ENCODE measurements at places on chromosomes 6 and 20. TPM values are rescaled to one million over a fixed set of nuclear protein-coding genes. Genes with fewer than 3 reads are reported as not detected.

- no peak overlapping the region for H3K4me3 ChIP-seq
- peaks cover 38% of the 10 kb centered on the region for H3K4me1 ChIP-seq
- no peak for DNase-seq
- H3K36me3 ChIP-seq = peaks cover 10% of the 10 kb centered on the region
- no peaks in the 10 kb centered on the region for H3K27me3 ChIP-seq
- no peak overlapping the region for H3K27ac ChIP-seq
Observed at GRCh38 chr6:39929039-39929732, 5.1 kb downstream of the MOCS1 start.

DNA sequence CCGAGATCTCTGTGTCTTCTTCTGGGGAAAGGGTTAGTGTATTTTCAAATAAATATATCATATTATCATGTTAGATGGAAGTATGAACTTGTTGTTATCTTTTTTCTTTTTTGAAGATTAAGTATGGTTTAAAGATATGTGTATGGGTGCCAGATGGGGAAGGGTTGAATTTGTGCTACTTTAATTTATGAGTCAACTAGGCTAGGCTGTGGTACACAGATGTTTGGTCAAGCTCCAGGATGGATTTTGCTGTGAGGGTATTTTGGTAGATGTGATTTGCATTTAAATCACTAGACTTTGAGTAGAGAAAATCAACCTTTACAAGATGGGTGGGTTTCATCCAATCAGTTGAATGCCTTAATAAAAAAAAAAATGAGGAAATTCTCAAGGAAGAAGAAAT is 886.6 kb upstream of the ADGRB3 start:
- H3K36me3 ChIP-seq = no peaks in the 10 kb centered on the region
- H3K27me3 ChIP-seq = no peaks in the 10 kb centered on the region
- DNase-seq = no peak
- no peak overlapping the region for H3K4me3 ChIP-seq
- no peaks in the 10 kb centered on the region for H3K4me1 ChIP-seq
- H3K27ac ChIP-seq = no peak overlapping the region

DNA sequence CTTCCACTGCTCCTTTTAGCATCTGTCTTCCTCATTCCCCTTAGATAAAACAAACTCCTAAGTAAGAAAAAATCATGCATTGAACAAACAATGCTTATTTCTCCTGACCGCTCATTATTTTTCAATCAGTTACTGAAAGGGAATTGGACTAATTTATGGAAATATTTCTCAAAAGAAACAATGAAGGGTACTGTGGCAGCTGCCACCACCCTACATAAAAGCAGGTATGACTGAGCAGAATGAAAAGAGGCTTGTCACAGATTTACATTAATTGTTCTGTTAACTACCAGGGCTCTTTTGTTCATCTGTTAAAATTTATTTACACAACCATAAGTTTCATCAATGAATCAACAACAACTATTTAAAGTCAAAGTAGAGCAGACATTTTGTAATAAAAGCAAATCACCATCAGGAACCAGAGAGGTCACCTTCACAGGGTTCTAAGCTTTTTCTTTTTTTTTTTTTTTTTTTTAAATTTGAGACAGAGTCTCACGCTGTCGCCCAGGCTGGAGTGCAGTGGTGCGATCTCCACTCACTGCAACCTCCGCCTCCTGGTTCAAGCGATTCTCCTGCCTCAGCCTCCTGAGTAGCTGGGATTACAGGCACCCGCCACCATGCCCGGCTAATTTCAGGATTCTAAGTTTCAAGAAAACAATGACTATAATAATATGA is 204.0 kb downstream of the PTPRK start:
- no peak overlapping the region for H3K4me3 ChIP-seq
- no peak overlapping the region for H3K27ac ChIP-seq
- no peaks in the 10 kb centered on the region for H3K27me3 ChIP-seq

DNA sequence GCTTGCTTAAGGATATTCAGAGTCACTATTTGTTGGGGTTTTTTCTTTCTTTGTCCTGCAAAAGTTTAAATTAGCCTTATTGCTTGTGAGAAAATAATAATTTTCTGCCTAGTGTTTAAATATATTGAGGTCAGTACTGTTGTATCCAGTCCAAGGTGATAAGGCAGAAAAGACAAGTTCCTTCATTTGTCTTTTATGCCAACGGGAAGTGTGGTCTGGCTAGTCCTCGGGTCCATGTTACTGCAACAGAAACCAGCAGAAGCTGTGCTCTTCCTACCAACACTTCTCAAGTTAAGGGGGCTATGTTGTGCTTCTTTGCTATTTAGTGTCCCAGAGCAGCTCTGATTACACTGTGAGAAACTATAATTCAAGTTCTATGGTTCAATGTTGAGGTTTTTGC is 301.1 kb downstream of the TBC1D7 start:
- no peaks in the 10 kb centered on the region for H3K36me3 ChIP-seq
- no peaks in the 10 kb centered on the region for H3K27me3 ChIP-seq
- DNase-seq = no peak
- no peaks in the 10 kb centered on the region for H3K4me1 ChIP-seq

Gene GSTA4
- total RNA-seq = 281 TPM

DNA sequence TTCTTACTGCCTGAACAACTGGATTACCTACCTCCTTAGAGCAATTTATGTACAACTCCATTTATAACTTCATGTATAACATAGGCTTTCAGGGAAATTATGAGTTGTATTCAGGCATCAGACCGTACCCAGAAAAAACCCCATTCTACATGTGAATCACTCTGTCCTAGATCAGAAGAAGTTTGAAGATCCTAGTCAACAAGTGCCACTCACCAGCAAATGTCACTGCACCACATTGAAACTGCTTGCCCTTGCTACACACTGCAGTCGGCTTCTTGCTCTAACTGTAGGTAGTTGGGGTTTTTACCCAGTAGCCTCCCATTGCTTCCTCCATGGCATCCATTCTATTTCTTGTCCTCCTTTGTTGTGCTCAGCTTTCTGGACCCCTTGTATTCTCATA is 132.4 kb downstream of the DNAH8 start:
- H3K36me3 ChIP-seq = no peaks in the 10 kb centered on the region
- no peaks in the 10 kb centered on the region for H3K4me1 ChIP-seq
- no peak overlapping the region for H3K4me3 ChIP-seq
- no peaks in the 10 kb centered on the region for H3K27me3 ChIP-seq
- H3K27ac ChIP-seq = no peak overlapping the region

All from adrenal gland (tissue), 19 donors.